Activated T-cell treated with anti-CD3 and anti-CD28 coated beads, Interleukin-2, amount 50 U/mL, for 48 hours (primary cell): ENCODE measurements at places on chromosomes 7 and 10.

GRCh38 chr10:48634198-48634983, 29.5 kb upstream of the ARHGAP22 start:
- DNase-seq: peak; percentile 68

DNA sequence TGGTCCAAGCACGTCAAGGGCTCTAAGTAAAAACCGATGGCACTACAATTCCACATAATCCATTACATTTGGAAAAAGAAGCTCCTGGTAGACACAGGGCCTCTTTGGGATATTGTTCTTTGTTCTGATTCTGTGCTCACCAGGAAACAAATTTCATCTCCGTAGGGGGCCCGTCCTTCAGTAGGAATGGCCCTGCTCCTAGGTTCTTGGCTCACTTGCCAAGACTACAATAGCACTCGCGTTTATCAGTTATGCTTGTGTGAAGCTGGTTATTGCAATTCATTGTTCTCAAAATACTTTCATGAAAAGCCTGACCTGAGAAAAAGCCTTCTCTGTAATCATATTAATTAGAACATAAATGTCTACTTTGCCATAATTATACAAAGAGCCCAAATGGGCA, 10.3 kb upstream of the ZC3HAV1L start:
- no peak for DNase-seq

DNA sequence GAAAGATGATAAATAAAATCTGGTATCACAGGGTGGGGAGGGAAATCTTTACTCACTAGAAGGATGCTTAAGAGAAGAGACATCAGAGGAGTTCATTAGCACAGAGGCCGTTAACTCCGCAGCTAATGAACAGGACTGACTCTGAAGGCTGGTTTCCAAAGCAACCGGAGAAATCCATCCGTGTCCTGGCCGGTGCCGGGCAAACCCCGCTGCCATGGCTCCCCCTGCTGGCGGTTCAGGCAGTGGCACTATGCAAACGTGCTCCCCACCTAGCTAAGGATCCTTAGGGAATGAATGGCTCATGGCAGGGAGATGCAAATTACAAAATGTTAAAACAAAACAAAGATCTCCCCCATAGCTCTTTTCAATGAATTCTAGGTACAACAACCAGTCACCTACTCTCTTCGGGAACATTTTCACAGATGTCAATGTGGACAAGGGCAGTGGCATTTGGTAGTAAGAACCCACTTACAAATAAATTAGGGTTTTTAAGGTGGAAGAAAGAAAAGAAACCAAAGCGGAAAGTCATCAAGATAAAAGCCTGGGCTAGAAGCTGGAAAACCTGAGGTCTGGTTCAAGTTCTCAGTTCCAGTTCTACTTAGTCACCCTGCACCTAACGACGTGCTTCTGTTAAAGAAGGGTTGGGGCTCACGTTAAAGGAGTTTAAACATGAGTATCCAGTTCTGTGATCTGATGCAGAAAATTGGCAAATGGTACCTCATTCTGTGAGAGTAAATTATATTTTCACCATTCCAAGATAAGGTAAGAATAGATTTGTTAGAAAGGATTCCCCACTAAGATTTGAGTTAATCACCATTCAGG, 138.2 kb downstream of the SVIL start:
- peak; percentile 81 for DNase-seq

- no peak for DNase-seq
These were observed 15.5 kb downstream of the GET4 start for GRCh38 chr7:891805-892204.

DNA sequence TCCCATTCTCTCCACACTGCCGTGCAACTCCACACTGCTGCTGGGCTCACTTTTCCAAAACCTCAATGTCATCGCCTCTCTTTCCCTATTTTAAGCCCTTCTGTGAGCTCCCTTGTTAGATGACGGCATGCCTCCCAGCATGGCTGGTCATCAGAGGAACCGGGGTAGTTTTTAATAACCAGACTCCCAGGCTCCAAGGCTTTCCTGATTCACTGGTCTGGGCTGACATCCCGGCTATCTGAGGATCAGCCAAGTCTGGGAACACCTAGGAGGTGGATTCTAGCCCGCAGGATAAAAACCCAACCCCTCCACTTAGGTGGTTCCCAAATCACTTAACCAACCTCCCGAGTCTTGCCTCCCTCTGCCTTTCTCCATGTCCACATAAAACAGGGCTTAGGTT, 295.4 kb upstream of the FZD8 start:
- DNase-seq: no peak

GRCh38 chr7:52355053-52355452, 680.4 kb upstream of the POM121L12 start:
- no peak for DNase-seq
